ENCODE measurements at places on chromosomes 16 and 17.

GRCh38 chr17:49370971-49371834 lies 9.2 kb upstream of the ZNF652 start:
- DNase-seq = no peak

GRCh38 chr17:39678340-39679116 lies 9.3 kb downstream of the PGAP3 start:
- DNase-seq = no peak

GRCh38 chr16:46929378-46930332 lies 43.8 kb downstream of the DNAJA2 start:
- DNase-seq = no peak

GRCh38 chr17:28899212-28899815 lies 1.8 kb upstream of the FLOT2 start:
- no peak for DNase-seq

DNA sequence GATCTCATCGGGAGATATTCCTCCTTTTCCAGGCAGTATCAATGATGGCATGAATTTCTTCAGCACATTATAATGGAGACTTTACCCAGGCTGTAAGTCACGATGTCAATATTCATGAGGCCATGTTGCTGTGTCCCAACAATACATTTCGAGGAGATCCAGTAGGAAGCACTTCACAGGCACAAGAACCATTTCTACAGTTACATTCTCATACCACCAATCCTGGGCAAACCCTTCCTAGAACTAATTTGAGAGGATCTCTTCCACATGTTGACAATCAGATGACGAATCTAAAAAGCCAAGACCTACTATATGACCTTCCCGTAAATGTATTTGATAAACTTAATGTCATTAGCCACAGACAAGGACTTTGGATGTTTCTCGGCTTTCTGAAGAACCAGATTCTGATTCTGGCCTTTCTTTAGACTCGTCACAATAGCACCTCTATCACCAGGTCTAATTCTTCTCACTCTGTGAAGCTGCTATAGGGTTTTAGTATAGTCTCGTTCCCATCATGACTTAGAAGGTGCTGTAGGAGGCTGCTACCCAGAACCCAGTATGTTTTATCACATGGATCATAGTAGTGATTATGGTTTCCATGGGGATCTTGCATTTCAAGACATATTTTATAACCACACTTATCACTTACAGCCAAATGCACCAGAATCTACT lies 40.2 kb downstream of the C16orf87 start:
- peak; percentile 52 for DNase-seq

GRCh38 chr16:70738083-70738977 lies 52.5 kb upstream of the MTSS2 start:
- no peak for DNase-seq

DNA sequence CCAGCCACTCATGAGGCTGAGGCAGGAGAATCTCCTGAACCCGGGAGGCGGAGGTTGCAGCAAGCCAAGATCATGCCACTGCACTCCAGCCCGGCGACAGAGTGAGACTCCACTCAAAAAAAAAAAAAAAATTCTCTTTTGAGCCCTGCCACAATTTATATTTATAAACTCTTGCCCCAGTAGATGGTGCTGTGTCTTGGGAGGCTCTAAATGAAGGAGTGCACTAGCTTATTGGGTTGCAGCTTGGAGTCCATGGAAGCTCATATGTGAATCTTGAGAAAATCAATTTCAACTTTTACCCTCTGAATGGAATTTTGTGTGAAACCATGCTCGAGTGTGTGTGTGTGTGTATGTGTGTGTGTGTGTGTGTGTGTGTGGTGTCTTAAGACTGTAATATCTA lies 420.1 kb downstream of the HS3ST4 start:
- DNase-seq = no peak

DNA sequence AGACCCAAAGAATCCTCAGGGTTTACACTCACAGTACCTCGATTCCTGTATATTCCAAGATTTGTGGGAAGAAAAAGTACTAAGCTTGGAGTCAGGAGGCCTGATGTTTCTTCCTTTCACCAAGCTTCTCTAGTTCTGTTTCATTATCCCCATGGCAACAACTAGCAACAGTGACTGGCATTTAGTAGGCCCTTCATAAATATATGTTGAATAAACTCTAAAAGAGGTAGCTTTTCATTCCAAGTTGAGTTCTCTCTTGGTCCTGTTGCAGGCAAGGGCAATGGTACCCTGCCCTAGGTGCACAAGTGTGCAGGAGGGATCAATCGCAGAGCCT lies 527 bp upstream of the UBE2Z start:
- peak; percentile 82 for DNase-seq

DNA sequence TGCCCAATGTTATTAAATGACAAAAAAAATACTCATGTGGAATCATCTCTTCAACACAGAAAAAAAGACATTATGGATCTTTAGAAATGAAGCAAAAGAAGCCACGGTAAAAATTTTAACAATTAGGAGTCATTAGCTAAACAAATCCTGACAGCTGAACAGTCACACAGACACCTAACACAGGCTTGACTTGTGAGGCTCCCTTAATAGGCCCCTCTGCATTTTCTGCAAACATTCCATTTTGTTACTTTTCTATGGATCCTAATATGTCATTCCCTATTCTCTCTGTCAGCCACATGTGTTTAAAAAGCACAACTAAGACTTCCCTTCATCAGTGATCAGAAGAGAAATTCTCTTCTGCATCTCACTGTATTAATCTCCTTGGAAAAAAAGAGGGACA lies 1331.5 kb downstream of the CDH8 start:
- DNase-seq = no peak

GRCh38 chr17:79252886-79253285 lies 178.3 kb downstream of the ENGASE start:
- no peak for DNase-seq

DNA sequence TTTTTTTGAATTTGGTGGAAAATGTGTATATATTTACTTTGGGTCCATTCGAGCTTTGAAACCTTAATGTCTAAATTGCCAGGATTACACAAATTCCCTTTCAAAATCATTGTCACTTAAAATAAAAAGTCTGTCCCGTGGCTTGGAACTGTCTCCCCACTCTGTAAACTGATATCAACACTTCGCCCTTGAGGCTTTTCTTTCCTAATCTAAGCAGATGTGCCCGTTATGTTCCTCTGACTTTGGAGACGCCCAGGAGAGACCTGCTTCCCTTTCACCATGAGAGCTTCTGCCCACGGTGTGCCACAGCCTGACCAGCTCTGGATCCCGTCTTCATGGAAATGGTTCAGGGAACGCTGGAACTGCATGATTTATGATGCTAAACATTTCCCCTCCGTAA lies 151.3 kb downstream of the C16orf95 start:
- no peak for DNase-seq

GRCh38 chr16:29736112-29736511 lies 9.7 kb downstream of the C16orf54 start:
- no peak for DNase-seq

DNA sequence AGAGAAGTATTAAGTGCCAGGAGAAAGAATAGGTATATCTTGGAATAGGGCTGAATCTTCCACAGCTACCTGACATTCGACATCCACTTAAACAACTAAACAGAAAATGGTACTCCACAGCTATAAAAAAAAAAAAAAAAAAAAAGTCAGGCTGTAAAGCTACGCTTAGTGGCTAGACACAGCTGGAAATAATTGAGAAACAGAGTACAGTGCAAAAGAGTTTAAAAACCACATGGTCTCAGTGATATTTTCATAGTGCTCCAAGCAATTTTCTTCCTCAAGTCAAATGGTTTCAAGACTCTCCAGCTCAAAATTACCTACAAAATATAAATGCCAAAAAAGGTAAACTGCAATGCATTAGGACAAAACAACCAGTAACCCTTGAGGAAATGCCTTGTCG lies 607.1 kb downstream of the KCNJ2 start:
- no peak for DNase-seq

DNA sequence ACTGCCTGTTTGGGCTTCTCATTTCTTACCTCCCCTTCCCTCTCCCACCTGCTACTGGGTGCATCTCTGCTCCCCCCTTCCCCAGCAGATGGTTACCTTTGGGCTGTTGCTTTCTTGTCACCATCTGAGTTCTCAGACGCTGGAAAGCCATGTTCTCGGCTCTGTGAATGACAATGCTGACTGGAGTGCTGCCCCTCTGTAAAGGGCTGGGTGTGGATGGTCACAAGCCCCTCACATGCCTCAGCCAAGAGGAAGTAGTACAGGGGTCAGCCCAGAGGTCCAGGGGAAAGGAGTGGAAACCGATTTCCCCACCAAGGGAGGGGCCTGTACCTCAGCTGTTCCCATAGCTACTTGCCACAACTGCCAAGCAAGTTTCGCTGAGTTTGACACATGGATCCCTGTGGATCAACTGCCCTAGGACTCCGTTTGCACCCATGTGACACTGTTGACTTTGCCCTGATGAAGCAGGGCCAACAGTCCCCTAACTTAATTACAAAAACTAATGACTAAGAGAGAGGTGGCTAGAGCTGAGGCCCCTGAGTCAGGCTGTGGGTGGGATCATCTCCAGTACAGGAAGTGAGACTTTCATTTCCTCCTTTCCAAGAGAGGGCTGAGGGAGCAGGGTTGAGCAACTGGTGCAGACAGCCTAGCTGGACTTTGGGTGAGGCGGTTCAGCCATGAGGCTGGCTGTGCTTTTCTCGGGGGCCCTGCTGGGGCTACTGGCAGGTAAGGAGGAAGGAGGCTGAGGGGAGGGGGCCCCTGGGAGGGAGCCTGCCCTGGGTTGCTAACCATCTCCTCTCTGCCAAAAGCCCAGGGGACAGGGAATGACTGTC lies at the start of gene CD68:
CD68 (plus strand) TSS at position 638 of the 833 bp plus-strand sequence; CDS start at position 678, 40 bp downstream.
- no peak for DNase-seq

- DNase-seq = no peak
Observed at GRCh38 chr17:48483471-48484131, 47.2 kb downstream of the HOXB1 start.

GRCh38 chr17:59853168-59853918 lies 39.4 kb downstream of the TUBD1 start:
- DNase-seq = no peak

GRCh38 chr16:747978-748746 lies 7.4 kb upstream of the CIAO3 start:
- DNase-seq = no peak

DNA sequence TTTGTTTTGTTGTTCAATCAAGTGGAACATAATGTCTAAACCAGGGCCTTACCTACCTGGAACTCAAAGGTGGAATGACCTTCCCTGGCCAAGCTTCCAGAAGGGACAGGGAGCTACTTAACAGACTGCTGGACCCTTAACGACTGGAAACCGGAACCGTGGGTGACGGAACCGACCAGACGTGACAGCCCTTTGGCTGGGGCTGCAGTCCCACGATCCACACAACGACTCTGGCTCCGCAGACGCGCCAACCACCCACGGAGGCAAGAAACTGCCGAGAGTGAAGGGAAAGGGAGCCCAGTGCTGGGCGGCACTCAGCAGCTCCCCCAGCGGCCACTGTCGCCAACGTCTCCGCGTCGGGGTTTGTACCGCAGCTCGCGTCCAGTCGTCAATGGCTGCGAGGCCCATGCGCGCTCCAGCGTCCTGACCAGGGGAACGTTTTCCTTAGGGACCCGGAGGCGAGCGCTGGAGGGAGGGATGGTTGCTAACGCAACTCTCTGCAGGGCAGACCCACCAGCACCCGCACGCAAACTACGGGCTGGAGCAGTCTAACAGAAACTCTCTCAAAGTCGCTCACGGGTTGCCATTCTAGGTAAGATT lies 5.5 kb upstream of the KIF22 start:
- no peak for DNase-seq
